NCI-H1417 treated with DMSO at 0.1 percent for 48 hours (cell line): ENCODE measurements at places on chromosomes 11 and 22.
A peak's percentile ranks its signal among the peaks of the same experiment; 100 is the strongest.

GRCh38 chr11:124724979-124725718 is 14.6 kb upstream of the NRGN start:
- no peak for DNase-seq

DNA sequence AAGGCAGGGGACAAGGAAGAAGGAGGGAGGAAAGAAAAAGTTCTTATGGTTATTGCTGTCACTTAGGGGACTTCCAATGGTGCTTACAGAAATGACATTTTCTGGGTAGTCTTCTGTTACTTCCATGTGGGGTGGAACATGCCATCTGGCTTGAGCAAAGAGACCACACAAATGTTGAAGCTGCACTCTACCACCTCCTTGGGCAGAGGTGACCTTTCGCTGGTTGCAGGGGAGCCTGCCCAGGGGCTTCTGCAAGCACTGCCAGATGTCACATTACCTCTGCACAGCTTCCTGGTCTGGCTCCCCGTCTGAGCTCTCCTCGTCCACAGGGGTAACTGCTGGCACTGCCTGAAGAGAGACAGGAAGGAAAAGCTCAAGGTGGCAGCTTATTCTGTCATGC is 32.6 kb upstream of the APOA1 start:
- DNase-seq, result no peak

DNA sequence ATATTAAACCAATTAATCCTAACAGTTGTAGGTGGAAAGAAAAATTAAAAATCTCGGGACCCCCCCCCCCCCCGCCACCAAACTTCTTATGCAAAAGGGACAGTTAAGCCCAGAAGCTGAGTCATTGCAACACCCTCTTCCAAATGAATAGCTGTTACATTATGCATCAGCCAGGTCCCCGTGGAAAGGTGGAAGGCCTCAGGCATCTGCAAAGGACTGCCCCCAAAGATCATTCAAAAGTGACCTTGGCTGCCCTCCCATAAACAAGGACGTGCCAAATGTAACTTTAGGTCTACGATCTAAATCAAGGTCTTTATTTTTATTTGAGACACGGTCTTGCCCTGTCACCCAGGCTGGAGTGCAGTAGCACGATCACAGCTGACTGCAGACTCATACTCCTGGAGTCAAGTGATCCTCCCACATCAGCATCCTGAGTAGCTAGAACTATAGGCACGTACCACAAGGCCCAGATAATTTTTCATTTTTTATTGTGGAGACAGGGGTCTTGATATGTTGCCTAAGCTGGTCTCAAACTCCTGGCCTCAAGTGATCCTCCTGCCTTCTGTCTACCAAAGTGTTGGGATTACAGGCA is 22.8 kb downstream of the SYN3 start:
- no peak for DNase-seq

GRCh38 chr11:43774786-43775185 is 94.2 kb downstream of the HSD17B12 start:
- DNase-seq, result no peak

DNA sequence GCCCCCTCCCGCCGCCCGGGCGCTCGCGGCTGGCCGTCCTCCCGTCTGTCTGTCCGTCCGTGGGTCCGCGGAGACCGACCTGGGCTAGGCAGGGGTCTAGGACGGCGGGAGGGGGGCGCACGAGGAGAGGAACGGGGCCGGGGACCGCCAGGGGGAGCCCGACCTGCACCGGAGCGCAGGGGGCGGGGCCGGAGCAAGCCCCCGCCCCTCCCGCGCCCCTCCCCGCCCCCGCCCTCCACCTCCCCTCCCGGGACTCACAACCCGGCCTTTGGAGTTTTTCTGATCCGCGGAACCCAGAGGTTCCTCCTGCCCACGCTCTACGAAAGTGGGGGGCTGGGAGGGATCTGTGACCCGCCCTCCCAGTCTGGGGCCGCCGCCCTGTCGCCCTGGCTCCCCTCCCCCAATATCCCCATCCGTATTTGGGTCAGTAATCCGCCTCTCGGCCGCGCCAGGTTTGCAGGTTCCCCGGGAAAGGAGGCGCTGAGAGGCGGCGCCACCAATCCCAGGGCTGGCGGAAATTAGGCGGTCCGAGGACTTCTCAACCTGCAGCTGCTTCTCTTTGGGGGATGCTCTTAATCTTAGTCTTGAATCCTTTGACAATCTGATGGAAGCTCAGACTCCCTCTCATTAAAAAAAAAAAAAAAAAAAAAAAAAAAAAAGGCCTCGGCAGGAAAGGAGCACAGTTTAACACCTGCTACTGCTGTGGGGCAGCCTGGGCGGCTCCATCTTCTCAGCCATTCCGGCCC is 925 bp upstream of the KCNJ11 start:
- peak; percentile 57 for DNase-seq

- no peak for DNase-seq
Measured at GRCh38 chr11:96314326-96315020, 28.5 kb downstream of the MAML2 start.

DNA sequence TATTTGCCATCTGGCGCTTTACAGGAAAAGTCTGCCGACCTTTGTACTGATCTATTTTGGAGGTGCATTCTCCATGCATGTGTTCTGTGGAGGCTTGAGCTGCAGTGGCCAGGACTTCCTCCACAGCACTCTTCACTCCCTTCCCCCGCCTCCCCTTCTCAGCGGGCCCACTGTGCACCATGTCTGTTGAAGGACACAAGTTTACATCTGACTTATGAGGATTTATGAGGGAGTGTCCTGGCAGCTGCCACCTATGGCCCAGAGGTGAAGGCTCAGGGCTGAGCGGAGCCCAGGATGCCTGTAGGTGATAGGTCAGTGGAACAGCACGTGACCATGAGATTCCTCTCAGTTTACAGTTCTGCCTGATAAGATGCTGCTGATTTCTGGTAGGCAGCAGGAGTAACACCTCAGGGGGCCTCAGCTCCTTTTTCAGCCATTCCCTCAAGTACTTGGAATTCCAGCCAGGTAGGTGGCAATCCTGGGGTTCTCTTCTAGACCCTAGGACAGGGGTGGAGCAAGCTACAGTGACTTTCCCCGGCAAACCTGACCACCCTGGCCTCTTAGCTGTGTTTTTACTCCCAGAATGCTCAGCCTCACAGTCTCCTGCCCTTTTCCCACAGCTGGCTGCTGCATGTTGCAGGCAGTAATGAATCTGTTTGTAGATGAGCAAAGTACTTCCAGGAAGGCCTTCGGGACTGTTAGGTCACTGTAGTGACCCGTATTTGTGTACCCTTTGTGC is 59.9 kb downstream of the PPFIBP2 start:
- DNase-seq, result no peak

DNA sequence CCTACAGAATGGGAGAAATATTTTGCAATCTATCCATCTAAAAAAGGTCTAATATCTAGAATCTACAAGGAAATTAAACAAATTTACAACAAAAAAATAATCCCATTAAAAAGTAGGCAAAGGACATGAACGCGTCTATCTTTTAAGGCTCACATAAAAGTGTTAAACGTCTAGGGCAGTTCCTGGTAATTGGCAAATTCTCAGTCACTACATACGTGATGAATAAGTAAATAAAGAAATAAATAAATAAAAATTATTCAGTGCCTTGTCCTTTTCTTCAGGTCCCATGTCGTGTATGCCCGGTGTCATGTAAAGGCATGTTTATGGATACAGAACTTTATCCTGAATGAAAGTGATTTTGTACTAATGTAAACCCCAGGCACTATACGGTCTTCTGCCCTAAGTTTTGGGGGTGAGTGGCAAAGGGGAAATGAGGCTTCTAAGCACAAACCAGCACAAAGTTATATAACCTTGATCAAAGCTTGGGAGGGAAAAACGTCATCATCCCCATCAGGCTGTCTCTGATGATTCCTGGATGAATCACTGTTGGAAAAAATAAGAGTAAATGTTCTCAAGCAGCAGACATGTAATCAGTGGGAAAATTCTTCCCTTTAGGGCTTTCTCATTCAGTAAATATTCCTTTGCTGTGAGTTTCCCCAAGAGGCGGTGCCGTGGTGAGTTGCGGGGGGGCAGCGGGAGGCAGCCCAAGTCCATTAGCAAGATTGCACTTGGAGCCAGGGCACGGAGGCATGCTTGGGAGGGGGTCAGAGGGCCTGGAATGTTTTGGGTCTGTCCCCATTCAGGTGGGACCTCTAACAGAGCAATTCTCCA is 30.4 kb upstream of the MICAL2 start:
- no peak for DNase-seq

- DNase-seq, result no peak
Measured at GRCh38 chr11:85809191-85809590, 1.8 kb downstream of the SYTL2 start.

GRCh38 chr11:37449146-37449545 is 851.1 kb upstream of the RAG2 start:
- no peak for DNase-seq

DNA sequence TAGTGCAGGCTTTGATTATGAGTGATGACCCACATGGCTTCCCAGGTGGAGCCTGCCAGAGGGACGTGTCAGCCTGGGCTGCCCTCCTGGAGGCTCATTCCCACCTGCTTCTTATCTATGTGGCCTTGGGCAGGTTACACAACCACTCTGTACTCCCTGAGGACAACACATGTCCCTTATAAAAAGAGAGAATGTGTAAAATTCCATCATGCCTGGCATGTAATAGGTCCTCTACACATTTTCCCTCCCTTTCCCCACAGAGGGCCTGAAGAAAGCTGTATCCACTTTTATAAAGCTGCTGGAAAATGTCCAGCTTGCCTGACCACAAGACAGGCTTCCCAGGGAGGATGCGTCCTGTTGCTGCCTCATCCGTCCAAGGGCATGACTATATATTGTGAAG is 55.0 kb upstream of the VSTM5 start:
- no peak for DNase-seq

DNA sequence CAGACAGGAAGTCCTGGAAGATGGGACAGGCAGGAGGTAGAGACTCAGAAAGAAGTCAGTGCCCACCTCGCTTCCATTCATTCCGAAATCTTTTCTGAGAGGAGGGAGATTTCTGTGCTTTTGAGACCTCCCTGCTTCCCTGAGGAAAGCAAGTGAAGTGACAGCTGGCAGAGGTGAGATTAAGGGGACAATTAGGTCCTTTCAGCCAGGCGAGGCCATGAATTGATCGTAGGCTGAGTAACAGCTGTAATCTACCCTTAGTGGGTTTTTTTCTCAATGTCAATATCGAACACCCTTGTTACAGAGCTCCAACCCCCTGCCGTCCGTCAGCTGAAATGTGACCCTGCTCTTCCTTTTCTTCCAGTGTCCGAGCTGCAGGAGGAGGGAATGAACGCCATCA is 96.0 kb downstream of the PARVA start:
- no peak for DNase-seq

DNA sequence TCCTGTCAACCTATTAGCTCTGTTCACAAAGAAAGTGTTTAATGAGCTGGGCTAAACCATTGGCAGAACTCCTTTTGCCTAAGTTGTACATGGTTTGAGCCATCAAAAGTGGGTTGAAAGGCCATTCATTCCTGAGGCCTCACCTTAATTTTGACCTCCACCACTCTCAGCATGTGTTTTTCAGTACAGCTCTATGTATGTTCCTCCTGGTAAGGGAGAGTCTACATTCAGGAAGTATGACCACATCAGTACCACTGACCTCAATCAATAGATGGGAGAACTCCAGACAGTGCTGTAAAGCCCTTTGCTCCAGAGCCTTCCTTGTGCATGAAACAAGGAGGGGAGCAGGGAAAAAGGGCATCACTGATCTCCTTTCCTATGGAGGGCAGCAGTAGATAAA is 87.8 kb upstream of the CARD18 start:
- no peak for DNase-seq

DNA sequence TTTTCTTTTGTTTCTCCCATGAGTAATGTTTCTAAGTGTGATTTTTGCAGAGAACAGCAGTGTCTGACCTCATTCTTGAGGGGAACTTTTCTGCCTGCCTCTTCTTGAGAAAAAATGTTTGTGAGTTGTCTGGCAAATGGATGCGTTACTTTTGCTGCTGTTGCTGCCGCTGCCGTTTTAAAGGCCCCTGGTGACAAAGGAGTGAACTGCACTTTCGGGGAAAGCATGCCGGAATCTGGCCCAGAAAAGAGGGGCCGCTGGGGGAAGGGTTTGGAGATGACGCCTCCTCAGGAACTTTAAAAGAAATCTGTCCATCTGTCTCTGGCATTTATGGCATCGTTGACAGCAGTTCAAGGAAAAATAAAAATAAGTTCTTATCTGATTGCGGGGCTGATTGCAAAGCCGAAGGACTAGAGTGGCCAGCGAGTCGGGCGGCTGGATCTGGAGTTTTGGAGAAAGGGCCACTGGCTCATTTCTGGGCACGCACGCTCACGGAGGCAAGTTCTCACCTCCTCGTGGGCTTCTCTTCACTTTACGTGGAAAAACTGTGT is 16.5 kb downstream of the ZBTB16 start:
- DNase-seq, result no peak

DNA sequence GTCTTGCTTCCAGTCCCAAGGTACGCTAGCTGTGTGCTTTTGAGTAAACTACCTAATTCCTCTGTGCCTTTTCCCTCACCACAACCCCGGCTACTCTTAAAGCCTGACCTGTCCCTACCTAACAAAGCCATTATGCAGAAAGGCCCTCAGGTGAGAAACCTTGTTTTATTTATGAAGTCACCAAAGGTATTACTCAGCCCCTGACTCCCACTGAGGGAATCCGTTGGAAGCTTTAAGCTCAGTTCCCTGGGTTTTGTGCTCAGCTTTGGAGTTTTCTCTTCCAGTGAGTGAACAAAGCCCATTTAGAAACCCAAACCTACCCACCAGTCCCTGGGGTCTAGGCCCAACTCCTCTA is 90.9 kb downstream of the APIP start:
- DNase-seq, result no peak

DNA sequence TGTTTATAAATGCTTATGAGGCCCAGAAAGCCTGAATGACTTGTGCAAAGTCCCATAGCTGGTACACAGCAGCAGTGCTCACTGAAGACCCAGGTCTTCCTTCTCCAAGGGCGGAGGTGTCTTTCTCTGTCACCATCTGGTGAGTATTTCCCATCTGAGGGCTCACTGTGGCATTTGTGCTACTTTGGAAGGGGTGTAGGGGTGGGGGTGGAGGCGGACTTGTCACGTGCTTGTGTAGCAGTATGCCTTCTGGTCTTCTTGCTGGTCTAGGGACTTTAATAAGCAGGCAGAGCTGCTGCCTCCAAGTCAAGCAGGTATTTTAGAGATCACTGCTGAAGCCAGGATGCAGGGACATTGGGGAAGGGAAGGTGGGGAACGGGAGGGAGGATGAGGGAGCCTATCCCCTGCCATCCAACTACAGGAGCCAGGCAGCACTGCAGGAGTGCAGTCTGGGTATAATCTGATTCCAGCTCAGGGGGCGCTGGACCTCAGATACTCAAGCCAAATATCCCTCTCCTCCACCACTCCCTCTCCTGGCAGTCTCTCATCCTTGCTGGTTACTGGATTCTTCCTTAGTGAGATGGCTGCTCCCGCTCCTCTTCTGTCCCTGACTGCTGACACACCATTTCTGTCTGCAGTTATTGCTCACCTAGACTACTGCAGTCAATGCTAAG is 3.4 kb downstream of the ABCC8 start:
- no peak for DNase-seq

DNA sequence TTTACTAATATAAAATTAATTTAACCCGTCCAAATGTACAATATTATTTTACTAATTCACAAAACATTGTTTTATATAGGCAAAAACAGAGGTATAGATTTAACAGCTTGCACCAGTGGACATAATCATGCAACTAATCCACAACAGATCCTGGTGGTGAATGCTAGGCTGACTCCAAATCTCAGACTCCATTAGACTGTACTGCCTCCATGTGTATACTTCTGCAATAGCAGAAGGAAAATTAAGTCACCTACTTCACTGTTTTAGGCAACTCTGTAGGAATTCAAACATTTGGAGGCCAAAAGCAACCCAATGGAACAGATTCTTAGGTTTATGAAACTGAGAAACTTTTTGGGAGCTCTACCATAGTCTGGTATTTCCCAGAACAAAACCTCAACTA is 30.0 kb upstream of the RAB39A start:
- DNase-seq, result no peak

- DNase-seq, result no peak
Measured at GRCh38 chr22:19689408-19689807, 24.9 kb upstream of the SEPTIN5 start.

GRCh38 chr11:130068546-130068985 is 1.1 kb upstream of the APLP2 start:
- DNase-seq, result no peak
